Ureter (tissue), 1 donor: ENCODE measurements at places on chromosomes 2 and 18. TPM values are rescaled to one million over a fixed set of nuclear protein-coding genes. Genes with fewer than 3 reads are reported as not detected.

DNA sequence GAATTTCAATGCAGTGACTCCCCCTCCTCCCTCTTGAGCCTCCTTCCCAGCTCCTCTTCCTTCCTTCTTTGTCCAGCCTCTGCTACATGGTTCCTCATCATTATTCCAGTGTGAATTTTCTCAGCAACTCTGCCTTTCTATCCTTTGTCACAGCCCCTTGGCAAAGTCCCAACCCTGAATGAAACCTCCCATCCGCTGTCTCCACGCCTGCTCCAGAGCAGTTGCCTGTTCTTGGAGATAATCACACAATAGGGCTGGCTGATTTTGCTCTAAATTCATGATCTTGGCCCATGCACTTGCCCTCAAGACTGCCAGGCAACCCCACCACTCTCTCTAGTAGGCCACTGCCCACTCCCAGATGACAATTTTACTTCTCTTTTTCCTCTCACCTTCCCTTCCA is 61.4 kb downstream of the BCL2L11 start:
- DNase-seq, result no peak

- no peak for DNase-seq
Measured at GRCh38 chr2:5039241-5039975, 652.8 kb upstream of the SOX11 start.

GRCh38 chr18:74459889-74460288 is 2.8 kb upstream of the DIPK1C start:
- no peak for DNase-seq

- no peak for DNase-seq
Measured at GRCh38 chr2:128028668-128029054, 802 bp upstream of the SAP130 start.

DNA sequence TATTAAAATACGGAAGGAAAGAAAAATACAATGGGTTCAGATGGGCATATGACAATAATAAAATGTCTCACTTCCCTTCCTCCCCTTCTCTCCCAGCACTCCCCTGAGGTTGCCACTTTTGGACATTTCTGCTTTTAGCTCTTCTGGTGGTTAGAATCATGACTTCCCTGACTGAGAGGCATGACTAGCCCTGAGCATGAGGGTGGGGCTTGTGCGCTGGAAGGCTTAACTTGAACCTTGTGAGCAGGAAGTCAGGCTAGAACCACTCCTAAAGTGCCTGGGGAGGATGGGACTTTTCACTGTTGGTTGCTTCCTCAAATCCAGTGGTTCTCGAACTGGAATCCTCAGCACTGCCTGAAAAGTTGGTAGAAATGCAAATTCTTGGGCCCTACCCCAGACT is 19.7 kb upstream of the ARHGAP25 start:
- DNase-seq, result no peak

GRCh38 chr2:235551965-235552364 is 58.1 kb downstream of the AGAP1 start:
- peak; percentile 61 for DNase-seq

DNA sequence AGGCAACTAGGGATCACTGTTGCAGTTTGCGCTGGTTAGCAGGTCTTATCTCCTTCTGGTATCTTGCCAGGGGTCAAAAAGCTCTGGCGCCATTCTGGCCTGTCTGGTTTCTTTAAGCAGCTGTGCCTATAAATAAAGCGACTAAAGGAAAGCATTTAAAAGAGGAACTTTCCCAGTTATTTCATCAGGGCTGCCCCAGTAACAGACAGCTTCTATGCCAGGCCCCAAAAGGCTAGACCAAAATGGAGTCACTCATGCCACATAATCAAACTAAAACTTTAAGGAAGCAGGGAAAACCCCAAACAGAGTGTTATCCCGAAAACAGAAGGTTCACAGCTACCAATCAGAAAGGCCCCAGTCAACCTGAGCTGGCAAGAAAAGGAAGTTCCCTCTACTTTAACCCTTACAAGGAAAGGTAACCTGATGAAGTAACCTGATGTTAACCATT is 41.2 kb upstream of the HNRNPA3 start:
- DNase-seq, result no peak

- no peak for DNase-seq
Measured at GRCh38 chr2:47119001-47119400, 36.1 kb downstream of the STPG4 start.

DNA sequence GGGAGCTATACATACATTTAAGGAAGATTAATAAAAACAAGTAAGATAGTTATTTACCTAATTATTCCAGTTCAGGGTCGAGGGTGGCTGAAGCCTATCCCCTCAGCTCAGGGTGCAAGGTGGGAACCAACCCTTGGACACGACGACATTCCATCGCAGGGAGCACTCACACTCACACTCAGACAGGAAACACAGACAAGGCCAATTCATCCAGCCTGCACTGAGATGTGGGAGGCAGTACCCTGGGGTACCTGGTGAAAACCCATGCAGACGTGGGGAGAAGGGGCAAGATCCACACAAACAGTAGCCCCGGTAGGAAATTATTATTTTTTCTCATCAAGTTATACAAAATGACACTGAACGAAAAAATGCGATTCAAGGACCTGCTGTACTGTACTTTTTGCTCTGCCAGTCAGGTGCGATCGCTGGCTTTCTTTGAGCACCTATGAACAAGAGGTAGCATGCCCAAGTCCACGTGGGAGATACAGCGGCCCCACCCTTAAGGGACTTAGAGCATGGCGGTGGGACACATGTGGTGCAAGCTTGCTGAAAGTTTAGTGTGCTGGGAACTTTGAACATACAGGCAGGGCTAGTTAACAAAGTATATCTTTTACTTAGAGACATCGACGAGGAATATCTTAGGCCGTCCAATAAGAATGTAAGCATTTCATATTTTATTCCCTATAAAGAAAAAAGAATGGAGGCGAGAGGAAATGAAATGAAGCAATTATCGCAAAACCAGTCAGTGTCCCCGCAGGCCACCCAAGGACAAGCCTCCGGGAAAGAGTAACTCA is 624 bp downstream of the METTL8 start:
- peak; percentile 75 for DNase-seq

DNA sequence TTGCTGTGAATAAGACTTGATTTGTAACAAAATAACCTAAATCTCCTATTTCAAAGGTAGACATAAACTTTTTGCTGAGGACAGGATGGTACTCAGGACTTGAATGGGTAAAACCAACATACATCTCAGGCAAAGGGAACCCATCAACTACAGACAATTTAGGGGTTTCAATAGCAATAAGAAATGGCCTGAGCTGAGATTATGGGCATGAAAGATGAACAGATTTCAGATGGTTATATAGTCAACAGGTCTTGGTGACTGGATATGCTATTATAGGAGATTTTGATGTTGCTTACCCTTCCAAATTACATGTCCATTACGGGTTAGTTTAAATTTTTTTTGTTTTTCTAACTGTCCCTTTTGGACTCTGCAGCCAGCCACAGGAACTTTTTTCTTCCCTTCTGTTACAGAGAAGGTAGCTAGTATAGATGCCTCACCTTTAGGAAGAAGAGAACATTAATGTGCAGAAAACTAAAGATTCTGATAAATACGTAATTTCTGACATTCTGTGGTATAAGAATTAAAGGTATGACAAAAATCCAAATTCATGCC is 4.6 kb downstream of the RPS27A start:
- no peak for DNase-seq

The NOSTRIN gene
- 31.4 TPM for total RNA-seq

The RESP18 gene
- not detected for total RNA-seq

The KIAA2012 gene
- not detected for total RNA-seq

The CCBE1 gene
- total RNA-seq, result 1.8 TPM

The EVX2 gene
- total RNA-seq, result not detected
